ENCODE measurements at places on chromosomes 2 and 18. TPM values are rescaled to one million over a fixed set of nuclear protein-coding genes. Genes with fewer than 3 reads are reported as not detected.

ZNF638 gene
- 73.6 TPM for total RNA-seq

RAB6D gene
- not detected for total RNA-seq

LOXHD1 gene
- 0.34 TPM for total RNA-seq

TWIST2 gene
- 0.90 TPM for total RNA-seq

RFX8 gene
- 0.12 TPM for total RNA-seq

Data from psoas muscle (tissue), 8 donors.